Skeletal muscle cell (primary cell): ENCODE measurements at places on chromosomes 2 and 18.

GRCh38 chr2:175621821-175622220 is 380.2 kb downstream of the LNPK start:
- DNase-seq: no peak

GRCh38 chr18:14221689-14222088 is 89.5 kb upstream of the ZNF519 start:
- DNase-seq: no peak

GRCh38 chr2:25920786-25921415 is 42.6 kb upstream of the ASXL2 start:
- no peak for DNase-seq

DNA sequence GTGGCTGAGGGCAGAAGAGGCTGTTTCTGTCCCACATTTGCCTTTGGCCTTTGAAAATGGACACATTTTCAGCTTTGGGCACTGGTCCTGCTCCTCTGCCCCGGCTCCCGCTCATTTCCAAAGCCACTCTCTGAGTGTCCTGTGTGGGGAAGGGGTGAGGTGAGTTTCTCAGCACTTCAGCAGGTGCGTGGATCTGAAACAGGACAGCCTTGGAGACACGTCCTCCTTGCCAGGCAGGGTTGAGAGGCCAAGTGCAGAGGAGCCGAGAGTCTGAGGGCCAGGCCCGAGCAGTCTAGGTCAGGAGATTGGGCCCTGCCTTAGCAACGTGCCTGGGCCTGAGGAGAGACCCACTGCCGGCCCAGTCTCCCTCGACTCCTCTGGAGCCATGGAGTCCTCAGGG is 21.9 kb upstream of the ALPI start:
- DNase-seq: no peak

- no peak for DNase-seq
Measured at GRCh38 chr2:112031473-112032223, 23.4 kb upstream of the TMEM87B start.

- no peak for DNase-seq
Measured at GRCh38 chr2:209523041-209523740, 99.3 kb downstream of the MAP2 start.

DNA sequence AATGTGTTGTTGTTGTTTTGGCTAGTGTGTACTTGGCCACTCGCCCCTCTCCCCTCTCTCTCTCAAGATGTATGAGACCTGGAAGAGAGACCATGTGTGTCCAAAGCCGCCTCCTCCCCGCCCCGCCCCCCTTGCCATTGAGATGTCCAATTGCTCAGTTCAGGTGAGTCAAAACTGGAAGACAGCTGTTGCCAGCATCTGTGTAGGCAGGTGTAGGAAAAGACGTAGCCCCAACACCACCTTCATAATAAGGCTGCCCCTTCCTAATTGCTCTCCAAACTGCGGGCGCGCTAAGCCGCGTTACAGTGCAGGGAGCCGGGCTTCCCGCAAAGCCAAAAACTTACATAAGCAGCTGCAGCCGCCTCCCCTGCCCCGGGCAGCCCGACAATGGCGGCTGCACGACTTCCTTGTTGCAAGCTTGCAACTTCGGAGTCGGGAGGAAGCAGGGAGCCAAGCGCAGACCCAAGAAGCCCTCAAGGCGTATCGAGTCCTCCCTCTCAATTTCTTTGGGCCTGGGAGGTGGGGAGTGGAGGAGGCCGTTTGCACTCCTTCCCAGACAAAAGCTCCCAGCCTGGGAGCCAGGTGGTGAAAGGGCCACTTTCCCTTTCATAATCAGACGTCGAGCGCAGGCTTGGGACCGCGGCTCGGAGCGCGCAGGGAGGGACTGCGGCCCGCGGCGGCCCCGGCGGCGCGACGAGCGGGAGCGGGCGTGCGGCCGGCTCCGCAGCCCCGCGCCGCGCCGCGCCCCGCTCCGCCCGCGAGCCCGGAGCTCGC is 882 bp downstream of the ZBTB14 start:
- no peak for DNase-seq

DNA sequence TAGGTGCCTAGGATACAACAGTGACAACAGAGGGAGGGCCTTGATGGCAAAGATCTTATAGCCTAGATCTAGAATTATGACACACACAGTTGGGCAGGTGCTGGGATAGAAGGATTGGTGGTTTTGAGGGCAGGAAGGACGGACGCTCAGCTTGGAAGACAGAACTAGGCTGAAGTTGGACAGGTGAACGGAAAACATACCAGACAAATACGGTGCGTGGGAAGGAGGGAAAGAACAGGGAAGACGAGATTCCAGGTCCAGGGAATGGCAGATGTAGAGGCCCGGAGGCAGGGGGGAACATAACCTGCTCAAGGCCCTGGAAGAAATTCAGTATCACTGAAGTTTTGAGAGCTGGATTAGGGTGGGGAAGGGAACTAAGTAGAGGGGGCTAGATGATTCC is 40.8 kb downstream of the CRACDL start:
- no peak for DNase-seq

GRCh38 chr2:101710471-101711318 is 13.2 kb downstream of the MAP4K4 start:
- no peak for DNase-seq

DNA sequence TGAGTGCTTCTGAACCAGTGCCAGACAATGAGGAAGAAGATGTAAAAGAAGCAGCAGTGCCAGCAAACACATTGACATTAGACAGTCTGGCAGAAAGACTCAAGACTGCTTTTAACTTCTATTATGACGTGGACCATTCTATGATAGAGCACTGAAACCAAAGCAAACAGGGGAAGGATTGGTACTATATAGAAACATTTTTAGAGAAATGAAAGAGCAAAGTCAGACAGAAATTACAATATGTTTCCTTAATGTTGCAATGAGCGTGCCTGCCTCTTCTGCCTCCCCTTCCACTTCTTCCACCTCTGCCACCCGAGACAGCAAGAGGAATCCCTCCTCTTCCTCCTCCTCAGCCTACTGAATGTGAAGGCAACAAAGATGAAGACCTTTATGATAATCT is 39.7 kb downstream of the DHX57 start:
- no peak for DNase-seq

- DNase-seq: no peak
Measured at GRCh38 chr18:3262234-3263131, 550 bp downstream of the MYL12B start.

GRCh38 chr2:13106302-13106701 is 389.6 kb downstream of the TRIB2 start:
- no peak for DNase-seq

DNA sequence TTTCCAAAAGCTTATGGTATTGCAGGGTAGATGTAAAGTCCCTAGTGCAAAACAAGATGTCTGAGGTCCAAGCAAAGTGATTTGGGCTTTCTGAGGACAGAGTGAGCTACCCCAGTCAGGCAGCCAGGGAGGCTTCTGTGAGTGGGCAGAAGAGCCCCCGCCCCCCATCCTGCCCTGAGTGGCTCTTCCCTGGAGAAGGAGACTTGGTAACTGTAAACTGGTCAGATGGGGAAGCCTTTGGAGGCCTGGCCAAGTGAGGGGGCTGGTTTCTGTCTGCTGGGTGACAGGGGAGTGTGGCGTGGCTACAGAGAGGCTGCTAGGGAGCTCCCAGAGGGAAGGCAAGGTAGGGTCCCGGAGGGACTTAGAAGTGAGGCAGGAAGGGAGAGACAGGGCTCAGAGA is 181.3 kb upstream of the HAAO start:
- no peak for DNase-seq

- DNase-seq: no peak
Measured at GRCh38 chr2:142585785-142586184, 291.7 kb upstream of the KYNU start.

- DNase-seq: no peak
Measured at GRCh38 chr18:35835366-35835765, 137.1 kb upstream of the RMP24 start.

DNA sequence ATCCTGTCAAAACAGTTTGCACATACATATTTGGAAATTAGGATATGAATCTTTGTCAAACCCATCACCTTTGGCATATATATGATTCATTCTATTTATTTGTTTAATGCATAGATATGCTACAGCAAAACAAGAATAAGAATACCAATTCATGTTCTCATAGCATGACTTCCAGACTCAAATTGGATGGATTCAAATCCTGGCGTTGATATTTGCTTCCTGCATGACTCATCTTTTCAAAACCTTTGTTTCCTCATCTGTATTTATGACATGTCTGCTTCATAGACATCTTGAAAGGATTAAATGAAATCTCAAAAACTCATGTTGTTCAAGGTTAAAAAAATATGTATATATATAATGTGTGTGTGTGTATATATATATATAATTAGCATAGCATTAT is 261.3 kb downstream of the MBD5 start:
- no peak for DNase-seq

DNA sequence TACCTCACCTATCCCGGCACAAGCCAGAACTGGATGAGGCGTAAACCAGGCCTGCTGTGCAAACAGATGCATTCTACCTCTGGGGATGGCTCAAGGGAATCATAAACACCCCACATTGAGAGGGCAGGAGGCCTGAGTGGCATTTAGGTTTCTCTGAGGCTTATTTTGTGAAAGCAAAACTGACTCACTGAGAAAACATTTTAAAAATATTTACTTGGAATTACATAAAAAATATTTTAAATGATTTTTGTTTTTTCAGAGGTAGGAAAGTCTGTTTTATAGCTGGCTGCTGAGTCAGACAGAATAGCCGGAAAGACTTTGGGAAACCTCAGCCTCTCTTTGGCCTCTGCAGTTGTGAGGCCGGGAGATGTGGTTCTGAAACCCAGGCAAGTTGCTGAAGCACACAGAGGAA is 244.1 kb downstream of the NCKAP5 start:
- peak; percentile 72 for DNase-seq

- DNase-seq: no peak
Measured at GRCh38 chr2:120773186-120773800, 37.6 kb downstream of the GLI2 start.

DNA sequence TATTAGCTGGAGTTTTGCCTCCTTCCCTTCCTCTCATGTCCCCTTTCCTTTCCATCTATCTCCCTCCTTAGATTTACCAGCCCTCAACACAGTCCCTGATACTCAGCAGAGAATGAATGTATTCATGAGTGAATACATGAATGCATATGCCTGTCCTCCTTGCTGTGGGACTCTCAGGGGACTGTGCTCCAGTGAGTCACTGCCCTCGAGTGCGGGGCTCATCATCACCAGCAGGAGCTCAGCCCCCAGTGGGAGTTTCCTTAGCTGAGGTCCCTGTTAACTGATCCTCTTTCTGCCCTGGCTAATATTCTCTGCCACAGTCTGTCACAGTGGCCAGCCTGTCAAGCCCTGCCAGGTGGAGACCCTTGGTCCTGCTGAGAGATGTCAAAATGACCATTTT is 104.9 kb upstream of the LHCGR start:
- DNase-seq: no peak

DNA sequence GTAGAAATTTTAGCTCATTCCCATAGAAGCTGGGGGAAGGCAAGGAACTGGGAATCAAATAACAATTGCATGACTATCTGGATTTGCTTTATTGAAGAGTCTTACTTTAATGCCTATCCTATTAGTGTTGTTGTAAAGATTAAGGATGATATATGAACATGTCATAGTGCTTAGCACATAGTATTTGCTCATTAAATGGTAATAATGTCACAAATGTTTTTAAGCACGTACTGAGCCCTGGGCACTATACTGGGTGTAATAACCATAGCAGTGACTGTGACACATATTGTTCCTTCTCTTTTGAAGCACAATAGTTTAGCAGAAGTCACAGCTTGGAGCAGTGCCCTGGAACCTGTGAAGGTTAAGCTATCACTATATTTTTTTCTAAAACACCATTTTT is 47.2 kb upstream of the DTNB start:
- DNase-seq: no peak

DNA sequence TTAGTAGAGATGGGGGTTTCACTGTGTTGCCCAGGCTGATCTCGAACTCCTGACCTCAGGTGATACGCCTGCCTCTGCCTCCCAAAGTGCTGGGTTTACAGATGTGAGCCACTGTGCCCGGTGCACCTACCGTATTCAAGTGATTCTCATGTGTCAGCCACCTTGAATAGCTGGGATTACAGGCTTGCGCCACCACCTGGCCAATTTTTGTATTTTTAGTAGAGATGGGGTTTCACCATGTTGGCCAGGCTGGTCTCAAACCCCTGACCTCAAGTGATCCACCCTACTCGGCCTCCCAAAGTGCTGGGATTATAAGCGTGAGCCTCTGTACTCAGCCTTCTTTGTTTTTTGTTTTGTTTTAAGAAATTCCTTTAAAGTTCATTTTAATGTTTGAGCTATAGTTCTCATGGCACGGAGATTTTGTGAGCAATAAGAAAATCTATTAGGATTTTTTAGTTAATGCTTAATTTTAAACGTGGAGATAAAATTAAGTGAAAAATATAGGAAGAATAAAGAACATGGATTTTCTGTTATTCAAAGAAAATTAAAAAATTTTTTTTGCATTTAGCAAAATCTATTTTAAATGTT is 242.6 kb downstream of the PHLPP1 start:
- DNase-seq: no peak

- DNase-seq: peak; percentile 22
Measured at GRCh38 chr2:188751816-188752215, 222.4 kb upstream of the COL3A1 start.

DNA sequence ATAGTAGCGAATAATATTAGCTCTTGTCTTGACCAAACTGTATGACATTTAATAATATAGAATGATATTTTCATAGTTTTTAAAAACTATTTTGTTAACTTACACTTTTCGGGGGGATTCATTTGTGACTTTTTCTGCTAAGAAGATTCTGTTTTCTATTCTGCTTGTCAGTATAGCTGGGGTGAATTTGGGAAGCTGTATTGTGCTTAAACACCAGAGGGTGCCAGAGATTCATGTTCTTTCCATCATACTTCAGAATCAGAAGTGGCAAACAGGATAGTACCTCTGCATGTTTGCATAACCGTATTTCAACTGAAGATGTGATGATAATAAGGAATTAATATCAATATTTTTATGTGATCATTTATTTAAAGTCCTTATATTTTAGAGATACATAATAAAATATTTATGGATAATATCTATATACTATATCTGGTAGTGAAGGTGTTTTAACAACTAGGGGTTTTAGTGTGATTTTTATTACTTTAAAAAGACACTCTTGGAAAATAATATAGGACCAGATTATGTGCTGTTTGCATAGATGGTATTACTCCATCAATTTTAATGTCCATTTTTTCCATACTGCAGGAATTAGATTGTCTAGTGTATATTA is 81.0 kb downstream of the TAF4B start:
- DNase-seq: peak; percentile 17

DNA sequence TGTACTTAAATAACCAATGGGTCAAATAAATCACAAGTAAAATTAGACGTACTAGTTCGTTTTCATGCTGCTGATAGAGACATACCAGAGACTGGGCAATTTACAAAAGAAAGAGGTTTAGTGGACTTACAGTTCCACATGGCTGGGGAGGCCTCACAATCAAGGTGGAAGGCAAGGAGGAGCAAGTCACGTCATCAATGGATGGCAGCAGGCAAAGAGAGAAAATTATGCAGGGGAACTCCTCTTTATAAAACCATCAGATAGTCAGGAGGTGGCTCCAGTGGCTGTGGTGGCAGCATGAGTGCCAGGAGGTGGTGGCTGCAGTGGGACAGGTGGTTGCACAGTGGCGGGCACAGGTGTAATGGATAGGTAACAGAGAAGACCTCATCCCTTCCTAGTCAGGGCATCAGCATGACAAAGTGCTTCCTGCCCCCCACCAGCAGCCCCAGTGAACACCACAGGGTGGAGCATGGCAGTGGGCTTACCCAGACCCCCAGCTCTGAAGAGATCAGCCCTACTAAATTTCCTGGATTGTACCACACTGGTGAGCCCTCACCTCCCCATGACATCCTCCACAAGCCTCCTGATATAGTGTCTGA is 6.9 kb upstream of the CHST10 start:
- no peak for DNase-seq
